Kidney glomerular epithelial cell (primary cell): ENCODE measurements at places on chromosomes 3 and 15.

DNA sequence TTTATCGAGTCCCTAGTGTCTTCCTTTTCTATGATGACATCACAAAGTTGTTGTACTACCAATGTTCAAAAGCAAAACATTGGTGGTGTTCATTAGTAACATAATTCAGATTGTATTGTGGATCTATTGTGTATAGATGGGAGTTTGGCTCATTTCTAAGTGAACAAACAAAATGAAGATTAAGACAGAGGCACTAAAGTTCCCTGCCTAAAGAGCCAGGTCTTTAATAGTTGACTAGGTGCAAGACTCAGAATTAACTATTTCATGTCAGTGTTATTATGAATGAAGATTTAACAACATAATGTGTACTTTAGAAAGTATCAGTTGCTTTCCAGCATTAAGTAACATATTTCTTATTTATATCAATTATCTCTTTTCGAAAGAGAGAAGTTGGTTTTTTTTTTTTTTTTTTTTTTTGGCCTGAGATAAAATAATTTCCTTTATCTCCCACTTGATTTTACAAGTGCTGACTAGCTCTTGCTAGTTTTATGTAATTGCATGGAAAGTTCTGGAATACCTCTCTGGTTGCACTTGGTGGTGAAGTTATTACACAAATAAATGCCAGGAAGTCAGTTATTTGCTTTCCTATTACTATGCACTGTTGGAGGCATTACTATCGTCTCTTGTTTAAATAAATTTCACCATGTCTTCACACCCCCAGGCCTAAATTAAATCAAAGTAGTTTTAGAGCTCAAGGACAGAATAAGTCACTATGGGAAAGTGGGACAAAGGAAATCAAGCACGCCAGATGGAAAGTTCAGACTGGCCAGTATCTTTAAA, 48.7 kb downstream of the NAALADL2 start:
- DNase-seq: no peak

DNA sequence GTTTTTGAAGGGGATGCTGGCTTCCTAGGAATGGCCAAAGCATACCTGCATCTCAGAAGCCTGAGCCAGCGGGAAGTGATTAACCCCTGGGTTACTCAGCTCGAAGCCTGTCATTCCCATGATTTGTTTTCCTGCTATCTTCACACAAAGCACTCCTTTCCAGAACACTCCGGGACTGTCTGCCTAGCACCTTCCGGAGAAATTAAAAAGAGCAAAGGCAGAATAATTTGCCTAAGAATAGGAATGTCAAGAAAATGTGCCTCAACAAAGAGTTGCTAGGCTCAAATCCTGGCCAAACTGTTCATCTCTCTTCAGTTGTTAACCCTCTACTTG, 34.1 kb downstream of the TPM1 start:
- DNase-seq: no peak

GRCh38 chr3:139523718-139524117, 15.8 kb downstream of the RBP1 start:
- DNase-seq: no peak

DNA sequence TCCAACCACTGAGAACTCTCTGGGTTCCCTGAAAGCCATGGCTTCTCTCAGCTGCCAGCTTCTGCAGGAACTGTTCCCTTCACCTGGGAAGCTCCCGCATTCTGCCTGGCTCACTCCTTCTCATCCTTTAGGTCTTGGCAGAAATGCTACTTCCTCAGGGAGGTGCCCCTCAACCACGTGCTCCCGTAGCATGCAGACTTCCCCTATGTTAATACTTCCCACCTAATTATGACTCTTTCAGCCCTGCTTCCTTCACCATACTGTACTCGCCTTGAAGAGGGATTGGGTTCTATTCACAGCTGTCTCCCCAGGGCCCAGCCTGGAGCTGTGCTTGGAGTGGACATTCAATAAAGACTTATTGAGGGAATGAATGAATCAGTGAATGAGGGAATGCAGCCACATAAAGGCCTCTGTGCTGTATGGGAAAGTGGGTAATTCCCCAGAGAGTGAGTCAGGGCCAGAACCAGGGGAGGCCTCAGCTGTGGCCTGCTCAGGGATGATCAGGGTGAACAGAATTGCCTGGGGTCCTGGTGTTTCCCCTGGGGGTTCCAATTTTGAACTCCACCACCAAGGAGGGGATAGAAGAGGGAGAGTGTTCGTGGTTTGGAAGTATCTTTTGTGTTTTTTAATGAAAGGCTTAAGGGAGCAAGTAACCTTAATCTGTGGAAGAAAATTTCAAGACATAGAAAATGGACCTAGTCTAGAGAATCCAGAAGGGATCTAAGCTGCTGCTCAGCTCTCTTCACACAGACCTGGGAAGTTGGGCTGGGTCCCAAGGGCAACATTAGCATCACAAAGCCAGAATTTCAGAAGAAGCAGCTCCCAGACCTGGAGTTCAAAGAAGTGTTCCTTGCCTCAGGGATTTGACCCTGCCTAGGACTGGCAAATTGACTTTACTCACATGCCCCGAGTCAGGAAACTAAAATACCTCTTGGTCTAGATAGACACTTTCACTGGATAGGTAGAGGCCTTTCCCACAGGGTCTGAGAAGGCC, 14.6 kb upstream of the FAM107A start:
- DNase-seq: no peak

- no peak for DNase-seq
These were observed 70.3 kb downstream of the MYLK start for GRCh38 chr3:123813876-123814275.

DNA sequence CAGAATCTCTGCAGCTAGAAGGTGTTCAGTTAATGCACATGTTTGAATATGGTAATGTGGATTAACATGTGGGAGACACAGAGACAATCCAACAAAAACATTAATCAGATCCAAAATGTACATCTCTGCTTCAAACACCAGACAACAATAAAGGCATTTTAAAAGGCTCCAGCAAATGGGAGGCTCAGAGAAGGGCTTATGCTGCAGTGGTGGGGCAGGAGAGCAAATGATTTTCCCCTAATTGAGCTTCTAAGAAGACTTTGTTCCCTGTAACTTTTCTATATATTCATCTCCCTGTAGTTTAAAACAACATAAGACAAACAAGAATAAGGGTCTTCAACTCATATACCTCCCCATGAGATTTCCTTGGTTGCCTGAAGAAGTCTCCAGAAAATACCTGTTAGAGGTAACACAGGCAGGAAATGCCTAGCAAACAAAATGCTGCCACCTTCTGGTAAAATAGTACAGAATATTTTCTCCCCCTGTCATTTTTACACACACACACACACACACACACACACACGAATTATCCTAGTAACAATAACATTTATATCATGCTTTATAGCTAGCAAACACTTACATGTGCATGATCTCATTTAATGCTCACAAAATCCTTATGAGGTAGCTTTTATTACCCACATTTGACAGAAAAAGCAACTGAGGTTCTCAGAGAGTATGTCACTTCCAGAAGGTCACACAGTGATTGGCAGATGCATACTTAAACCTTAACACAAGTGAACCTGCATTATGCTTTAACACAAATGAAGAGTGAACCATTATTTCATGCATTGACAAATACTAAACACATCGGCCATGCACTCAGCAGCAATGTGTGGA, 123.4 kb upstream of the MB21D2 start:
- peak; percentile 46 for DNase-seq
